Stimulated activated CD4-positive, alpha-beta T cell treated with anti-CD3 and anti-CD28 coated beads, Interleukin-4, amount 100 ng/mL, for 48 hours (primary cell): ENCODE measurements at places on chromosomes 7 and 10.
A peak's percentile ranks its signal among the peaks of the same experiment; 100 is the strongest.

DNA sequence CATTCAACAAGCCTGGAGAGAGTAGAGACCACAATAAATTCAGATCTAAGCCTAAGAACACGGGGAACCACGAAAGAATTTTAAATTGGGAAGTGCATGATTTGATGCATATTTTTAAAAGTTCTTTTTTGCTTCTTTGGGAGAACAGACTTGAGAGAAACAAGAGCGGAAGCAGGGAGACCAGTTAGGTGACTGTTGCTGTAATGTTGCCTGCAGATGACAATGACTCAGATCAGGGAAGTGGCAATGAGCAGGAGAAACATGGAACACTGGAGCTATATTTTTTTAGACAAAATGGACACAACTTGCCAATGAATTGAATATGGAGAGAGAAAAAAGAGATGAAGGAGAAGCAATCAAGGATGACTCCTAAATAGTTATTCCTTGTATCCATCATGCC is 125.1 kb downstream of the RAPGEF5 start:
- DNase-seq, result no peak

- no peak for DNase-seq
These were observed 51.8 kb upstream of the PPP1R9A start for GRCh38 chr7:94855589-94855988.

- DNase-seq, result no peak
These were observed 21.3 kb downstream of the CALML3 start for GRCh38 chr10:5545778-5546710.

DNA sequence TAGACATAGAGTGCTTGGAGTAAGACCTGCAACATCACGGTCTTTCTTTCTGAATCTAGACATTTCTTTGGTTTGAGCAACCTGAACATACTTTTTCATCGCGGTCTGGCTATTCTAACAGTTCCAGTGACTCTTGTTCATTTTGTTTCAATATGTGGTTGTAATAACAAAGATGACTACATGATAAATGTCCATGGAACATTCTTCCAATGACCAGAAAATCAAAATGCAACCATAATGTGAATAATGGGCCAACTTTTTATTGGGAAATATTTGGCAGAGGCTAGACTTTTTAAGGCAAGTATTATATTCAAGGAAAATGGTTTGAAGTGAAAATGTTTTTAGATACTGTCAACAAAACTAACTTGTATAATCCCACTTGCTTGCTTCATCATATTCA is 282.5 kb downstream of the INHBA start:
- no peak for DNase-seq

DNA sequence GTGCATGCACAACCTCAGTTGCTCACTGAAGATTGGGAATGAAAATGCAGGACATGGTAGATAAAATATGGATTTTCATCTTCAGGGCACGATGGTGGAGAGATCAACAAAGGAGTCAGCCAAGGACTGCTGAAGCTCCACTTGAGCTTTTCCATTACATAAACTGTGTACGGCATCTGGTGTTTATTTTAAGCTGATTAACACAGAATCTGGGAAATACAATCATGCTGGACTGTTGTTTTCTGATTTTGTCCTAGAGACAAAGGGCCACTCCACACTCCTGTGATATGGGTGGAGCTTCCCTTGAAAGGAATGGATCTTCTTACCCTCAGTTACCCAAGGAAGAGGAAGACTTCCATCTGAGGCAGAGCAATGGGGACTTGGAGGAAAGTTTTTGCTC is 120.6 kb downstream of the SAMD9 start:
- no peak for DNase-seq

DNA sequence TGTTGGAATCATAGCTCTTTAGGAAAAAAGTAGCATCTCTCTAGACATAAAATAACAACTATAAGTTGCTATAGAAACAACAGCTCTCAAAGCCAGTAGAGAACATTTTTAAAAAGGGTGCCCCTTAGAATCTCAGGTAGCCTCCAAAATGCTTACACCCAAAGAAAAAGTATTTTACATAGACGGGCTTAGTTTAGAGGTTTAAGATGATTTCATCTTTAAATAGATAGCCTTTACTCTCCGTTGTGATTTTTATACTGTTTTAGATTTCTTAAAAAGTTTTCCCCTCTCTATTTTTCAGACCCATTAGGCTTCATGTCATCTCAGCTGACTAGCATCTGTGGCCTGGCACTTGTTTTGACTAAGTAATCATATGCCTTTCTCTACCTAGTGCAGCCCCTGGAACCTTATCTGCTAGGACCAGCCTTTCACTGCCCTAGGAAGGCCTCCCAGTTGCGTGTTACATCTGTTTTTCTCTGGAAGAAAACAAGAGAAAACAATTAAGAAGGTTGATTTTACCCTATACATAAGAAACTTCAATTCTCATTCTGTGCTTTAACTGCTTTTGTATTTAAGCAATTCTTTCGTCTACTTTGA is 6.9 kb upstream of the BPGM start:
- no peak for DNase-seq

DNA sequence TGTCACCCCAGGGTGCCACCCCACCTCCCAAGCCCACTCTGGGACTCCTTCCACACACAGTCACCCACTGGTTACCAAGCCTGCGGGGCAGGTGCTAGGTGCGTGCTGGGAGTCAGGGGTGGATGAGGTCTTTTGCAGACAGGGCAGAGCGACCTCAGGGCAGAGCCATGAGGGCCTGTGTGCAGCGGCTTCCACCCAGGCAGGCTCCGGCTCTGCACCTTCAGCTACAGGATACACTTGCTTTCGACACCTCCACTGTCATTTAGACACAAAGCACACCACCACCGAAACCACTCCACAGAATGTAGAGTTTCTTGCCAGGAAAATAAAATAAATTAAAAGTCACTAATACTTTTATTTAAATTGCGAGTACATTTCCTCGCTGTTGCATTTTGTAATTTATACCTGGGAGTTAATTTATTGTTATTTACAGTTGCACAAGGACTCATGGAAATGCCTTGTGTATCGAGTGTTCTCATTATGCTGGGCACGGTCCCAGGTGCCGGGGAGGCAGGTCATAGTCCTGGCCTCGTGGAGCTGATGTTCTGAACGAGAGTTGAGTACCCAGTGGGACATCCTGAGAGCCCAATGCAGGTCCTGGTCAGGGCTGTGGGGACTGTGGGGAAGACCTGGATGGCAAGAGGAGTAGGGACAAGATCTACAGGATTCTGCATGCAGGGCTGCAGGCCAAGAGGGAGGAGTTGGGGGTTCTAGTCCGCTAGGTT is 127.8 kb downstream of the CUX1 start:
- no peak for DNase-seq

- no peak for DNase-seq
These were observed 98.5 kb upstream of the NPS start for GRCh38 chr10:127450644-127451043.

DNA sequence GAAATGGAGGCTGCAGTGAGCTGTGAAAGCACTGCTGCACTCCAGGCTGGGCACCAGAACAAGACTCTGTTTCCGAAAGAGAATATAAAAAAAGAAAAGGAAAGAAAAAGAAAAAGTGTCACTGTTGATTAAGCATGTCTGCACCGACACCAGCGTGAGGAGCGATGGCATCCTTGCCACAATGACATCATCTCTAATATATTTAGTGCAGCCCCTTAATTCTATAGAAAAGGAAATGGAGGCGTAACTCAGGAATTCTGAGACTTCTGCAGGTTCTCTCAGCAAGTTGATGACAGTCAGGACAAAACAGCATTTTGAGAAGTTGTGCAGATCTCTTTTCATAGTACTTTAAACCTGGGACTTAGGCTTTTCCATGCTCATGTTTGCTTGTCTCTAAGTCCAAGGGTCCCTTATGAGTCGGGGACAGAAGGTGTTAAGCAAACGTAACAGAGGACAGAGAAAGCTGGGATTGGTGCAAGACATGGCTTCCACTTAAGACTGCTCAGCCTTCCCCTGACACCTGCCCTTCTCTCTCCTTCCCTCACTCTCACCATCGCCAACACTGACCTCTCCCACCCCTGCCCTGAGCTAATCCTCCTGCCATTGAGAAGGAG is 16.9 kb upstream of the ANKRD1 start:
- no peak for DNase-seq

DNA sequence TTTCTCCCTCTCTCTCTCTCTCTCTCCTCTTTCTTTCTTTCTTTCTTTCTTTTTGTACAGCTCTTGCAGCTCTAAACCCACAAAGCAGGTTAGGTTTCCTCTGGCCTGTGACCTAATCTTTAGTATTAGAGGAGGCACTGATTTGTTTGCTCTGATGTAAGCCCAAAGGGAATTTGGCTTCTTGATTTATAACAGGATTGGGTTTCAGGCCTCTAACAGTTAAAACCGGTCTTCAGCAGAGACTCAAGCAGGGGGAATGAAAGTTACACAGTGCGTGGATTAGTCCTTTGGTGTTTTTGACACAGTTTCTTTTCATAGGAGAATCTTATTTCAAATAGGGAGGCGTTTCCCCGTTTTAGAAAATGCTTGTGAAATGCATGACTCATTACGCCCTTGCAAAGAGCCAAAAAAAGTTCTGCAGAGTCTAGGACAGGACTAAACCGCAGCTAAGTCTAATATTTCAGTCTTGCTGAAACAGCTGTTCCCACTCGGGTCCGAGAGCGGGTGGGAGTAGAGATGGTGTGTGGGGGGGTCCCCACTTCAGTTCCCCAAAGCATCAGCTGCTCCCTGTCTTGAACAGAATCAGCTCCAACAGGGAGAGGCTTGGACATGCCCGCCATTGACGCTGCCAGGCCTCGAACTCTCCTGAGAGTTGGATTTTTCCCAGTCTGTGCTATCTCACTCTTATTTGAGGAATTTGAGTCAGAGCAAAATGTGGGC is 296.5 kb upstream of the PITRM1 start:
- DNase-seq, result no peak

DNA sequence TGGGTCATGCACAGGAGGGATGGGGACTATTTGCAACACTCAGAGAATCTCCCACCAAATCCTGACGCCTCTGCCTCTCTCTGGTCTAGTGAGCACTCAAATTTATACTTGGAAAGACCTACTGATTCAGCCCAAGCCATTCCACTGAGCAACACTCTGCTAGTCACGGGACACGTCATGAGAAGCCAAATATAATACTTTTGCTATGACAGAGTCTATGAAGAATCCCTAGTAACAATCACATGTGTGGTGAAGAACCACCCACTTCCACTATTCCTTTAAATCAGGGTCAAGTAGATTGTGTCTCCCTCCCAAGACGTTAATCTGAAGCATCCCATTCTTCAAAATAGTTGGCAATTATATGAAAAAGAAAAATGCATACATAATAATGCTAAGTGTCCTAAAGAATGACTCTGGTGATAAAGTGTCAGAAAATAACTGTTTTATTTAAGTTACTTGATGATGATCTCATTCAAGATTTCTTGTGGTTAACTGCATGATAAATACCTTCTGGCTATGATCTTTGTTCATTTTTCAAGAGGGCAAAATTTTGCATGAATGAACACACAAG is 28.5 kb downstream of the CHCHD3 start:
- no peak for DNase-seq

DNA sequence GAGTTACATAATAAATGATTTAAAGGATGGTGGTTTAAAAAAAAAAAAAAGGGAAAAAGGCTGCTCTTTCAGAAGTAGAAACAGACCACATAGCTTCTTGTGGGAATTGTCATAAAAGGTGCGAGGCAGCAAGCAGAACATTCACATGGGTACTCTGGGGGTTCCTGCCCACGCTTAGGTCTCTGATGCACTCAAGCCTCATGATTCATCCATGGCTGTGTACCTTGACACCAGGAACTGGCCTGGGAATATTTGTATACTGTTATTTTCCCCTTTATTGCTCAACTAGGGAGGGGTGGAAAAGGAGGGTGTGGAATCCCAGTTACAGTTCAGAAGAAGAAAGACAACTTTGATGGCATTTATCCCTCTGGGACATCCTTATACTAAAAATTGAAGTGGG is 4.0 kb downstream of the PON2 start:
- no peak for DNase-seq

- DNase-seq, result peak; percentile 16
These were observed 1.1 kb downstream of the ZNF777 start for GRCh38 chr7:149459540-149460452.

GRCh38 chr7:156725936-156726335 is 85.4 kb downstream of the RNF32 start:
- DNase-seq, result no peak
